ENCODE measurements at places on chromosomes 1 and 21.
A peak's percentile ranks its signal among the peaks of the same experiment; 100 is the strongest.

DNA sequence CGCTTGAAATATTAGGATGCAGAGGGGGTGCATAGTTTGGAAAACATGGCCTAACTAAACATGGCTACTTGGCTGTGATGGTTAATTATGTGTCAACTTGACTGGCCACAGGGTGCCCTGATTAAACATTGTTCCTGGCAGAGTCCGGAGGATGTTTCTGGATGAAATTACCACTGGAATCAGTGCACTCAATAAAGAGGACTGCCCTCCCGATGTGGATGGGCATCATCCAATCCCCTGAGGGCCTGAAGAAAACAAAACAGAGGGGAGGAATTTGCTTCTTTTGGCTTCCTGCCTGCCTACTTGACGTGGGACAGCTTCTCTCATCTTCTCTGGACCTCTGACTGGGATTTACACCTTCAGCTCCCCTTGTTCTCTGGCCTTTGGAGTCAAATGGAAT is 79.1 kb upstream of the KCNE2 start:
- DNase-seq, result no peak

DNA sequence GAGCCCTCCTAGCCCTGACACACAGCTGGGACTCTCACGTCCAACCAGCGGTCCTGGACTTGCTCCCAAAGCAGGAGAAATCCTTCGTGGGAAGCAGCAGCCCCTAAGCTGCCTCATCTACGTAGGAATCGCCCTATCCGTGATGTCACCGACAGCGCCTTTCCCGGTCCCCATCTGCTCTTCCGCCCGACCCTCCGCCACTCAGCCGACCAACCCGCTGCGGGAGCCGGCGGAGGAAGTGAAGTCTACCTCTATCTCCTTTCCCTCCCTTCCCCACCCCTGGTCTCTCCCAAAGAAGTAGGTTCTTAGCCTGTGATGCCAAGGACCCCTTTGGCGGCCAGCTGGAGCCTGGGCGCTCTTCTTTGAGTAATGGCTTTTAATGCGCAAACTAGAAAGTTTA is 272.1 kb downstream of the FAM72C start:
- no peak for DNase-seq

DNA sequence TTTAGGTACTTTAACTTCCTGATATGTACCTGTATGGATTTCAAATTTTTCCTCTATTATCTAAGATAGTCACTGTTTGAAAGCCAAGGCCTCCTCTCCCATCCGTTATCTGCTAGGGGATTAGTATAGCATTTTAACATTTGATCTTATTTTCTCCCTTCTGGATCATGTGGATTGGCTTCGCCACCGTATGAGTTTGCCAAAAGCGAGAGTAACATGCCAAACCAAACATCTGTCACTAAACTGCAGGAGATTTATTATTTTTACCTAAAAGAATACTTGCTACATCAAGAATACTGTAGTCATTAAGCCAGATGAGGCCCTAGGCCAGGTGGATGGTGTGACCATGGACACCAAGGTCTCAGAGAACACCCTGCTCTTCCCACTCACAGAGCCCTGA is 28.5 kb upstream of the EEIG2 start:
- DNase-seq, result no peak

DNA sequence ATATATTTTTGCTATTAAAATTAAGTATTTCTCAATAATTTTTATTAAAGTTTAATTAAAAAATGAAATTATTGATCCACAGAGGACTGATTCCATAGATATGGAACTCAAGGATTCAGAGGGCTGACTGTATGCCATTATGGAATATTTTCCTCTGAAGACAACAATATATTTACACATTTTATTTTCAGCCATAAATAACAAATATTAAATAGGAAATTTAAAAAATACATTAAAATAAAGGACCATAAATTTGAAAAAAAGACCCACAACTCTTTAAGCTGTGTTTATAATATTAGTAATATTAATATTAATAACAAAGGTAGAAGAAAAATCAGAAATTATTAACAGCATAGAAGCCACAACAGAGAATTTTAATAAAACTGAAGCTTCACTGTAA is 18.2 kb downstream of the RGS13 start:
- DNase-seq, result no peak

- no peak for DNase-seq
Observed at GRCh38 chr1:33634806-33635205, 162.4 kb downstream of the ZSCAN20 start.

- no peak for DNase-seq
Observed at GRCh38 chr1:35958558-35958957, 27.7 kb downstream of the AGO3 start.

- no peak for DNase-seq
Observed at GRCh38 chr1:14128096-14128495, 428.1 kb downstream of the PRDM2 start.

DNA sequence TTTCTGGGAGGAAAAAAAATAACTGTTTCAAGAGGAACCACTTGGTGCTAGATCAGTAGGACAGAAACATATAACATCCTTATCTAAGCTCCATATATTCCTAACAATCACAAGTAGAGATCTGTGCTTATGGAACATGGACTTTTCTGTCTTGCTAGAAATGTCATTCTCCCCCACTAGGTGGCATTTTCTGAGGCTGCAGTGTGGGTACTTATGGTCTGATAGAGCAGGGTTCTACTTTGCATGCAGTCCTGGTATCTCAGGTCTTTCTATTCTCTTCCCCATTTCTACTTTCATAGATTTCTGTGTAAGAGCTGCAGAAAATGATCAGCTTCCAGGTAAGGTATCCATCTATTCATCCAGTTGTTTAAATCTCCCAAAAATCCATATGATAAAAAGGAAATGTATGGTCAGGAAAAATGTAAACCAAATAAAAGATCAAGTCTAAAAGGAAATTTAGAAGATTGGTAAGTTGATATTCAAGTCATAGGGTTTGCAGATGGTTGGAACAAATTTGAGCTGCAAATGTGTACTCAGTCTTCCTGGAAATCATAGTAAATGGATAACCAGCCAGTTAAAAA is 1.5 kb downstream of the ZNF684 start:
- no peak for DNase-seq

- DNase-seq, result no peak
Observed at GRCh38 chr1:2311184-2312032, 79.9 kb downstream of the MORN1 start.

GRCh38 chr1:102472520-102472919 is 475.8 kb upstream of the OLFM3 start:
- DNase-seq, result no peak

DNA sequence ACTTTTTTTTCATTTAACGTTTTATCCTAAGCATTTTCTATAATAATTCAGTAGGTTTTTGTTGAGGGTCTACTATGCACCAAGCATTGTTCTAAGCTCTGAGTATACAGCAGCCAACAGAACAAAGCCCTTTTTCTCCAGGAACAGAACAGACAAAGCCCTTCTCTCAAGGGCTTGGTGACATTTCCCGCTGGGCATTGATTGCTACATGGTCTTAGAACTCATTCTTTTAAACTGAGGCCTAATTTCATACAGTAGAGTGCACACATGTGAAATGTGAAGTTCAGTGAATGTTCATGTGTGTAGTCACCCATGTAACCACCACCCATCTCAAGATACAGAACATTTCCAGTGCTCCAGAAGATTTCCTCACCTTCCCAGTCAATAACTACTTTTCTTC is 15.2 kb upstream of the PDIK1L start:
- DNase-seq, result no peak

- DNase-seq, result no peak
Observed at GRCh38 chr1:38736399-38736798, 123.2 kb downstream of the RRAGC start.

DNA sequence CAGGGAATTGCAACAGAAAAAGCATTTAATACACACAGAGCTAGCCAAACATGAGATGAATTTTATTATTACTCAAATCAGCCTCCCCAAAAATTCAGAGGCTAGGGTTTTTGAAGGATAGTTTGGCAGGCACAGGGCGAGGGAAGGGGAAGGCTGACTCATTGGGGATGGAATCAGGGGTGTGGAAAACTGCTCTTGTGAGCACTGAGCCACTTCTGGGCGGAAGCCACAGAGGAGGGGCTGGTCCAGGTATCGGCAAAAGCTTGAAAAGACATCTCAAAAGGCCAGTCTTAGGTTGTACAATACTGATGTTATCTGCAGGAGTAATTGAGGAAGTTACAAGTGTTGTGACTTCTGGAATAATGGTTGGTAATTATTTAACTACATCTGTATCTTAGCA is 109.4 kb downstream of the TLR5 start:
- DNase-seq, result no peak

DNA sequence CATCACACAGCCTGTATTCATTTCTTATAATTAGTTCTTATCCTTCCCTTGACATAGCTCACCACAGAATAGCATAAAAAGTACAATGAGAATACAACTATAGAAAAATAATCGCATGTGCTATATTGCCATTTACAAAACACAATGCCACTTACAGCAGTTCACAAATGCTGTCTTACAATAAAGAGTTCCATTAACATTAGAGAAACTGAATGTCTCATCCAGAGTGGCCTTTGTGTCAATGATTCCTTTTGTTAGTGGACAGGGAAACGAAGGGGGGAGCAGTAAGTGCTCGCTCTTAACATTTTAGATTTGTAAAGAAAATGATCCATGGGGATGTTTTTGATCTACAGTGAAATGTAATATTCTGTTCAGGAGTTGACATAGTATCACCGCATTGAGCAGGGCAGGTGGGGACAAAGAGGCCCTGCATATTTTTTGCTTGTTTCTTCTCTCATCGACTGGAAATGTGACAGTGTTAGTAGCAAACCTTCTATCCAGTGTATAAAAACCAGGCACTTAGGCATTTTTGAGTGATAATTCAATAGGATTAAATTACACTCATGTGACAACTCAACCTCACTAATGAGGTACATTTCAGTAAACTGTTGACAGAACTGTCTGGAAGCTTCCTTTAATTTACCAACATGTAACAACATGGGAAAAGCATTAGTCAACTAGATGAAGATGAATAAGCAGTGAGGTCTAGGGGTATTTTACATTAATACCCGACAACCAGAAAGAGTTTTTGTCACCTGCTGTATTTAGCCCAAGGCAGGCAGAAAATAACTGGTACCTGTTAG is 35.6 kb upstream of the RRP15 start:
- DNase-seq, result no peak

- DNase-seq, result peak; percentile 69
Observed at GRCh38 chr1:225919906-225920305, 4.1 kb downstream of the PYCR2 start.

- no peak for DNase-seq
Observed at GRCh38 chr1:178275049-178275448, 181.1 kb downstream of the RASAL2 start.

GRCh38 chr21:46061518-46061917 is 36.4 kb upstream of the COL6A2 start:
- no peak for DNase-seq

- DNase-seq, result no peak
Observed at GRCh38 chr1:37850352-37850955, 8.9 kb downstream of the MTF1 start.

- DNase-seq, result no peak
Observed at GRCh38 chr1:12072741-12073140, 9.6 kb downstream of the TNFRSF8 start.

DNA sequence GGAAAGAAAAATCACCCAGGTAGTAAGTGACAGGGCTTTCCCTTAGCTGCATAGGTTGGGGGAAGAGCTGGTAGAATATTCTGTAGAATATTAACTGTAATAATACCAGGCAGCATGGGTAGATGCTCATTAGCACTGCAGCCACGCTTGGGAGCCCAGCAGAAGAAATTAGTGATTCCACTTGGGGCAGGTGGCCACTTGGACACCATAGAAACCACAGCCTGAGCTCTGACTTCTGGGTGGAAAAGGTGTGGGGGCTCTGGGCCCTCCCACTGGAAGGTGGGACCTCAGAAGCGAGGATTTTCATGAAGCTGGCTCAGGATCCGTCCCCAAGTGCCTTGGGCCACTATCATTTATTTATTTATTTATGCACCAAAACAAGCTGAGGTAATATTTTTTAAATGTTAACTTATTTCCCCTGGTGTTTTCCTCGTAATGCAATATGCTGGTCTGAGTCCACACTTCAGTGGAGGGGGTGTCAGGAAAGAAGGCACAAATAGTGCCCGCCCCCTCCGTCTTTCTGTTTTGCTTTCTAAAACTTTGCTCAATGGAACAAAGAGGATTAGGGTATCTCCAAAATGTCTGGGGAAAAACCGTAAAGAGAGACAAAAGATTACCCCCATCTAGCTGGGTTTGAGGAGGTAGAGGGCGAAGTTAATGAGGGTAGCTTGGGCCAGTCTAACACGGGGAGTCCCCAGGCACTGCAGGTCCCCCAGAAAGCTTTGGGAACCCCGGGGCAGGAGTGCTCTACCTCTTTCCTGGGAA is 75.2 kb upstream of the GADD45A start:
- DNase-seq, result no peak

- DNase-seq, result no peak
Observed at GRCh38 chr1:245475961-245476516, 321.3 kb downstream of the KIF26B start.

DNA sequence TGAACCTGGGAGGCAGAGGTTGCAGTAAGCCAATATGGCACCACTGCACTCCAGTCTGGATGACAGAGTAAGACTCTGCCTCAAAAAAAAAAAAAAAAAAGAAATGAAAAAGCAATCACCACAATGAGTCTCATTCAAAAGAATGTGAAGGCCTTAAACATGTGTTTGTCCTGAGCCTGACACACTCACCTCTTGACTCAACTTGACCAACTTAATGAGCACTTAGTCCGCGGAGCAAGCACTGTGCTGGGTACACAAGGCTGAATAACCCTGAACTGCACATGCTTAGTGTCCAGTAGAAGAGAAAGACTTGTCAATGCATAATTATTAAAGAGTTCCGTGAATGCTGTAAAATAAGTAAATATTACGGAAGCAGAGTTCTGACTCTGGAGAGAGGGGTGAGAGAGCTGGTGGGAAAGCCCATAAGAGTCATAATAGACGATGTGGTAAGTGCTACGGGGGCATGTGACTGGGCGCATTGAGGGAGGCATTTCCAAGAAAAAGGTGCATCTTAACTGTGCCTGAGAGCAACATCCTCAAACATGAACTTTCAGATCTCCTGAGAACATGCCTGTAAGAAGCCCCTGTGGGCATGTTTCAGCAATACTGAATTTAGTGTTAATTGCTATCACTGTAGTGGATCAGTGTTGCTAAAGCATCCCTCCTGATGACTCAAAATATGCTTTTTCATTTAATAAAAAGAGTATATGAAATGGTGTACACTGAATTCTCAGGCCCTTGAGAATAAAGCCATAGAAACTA is 27.2 kb downstream of the MCOLN2 start:
- DNase-seq, result no peak

DNA sequence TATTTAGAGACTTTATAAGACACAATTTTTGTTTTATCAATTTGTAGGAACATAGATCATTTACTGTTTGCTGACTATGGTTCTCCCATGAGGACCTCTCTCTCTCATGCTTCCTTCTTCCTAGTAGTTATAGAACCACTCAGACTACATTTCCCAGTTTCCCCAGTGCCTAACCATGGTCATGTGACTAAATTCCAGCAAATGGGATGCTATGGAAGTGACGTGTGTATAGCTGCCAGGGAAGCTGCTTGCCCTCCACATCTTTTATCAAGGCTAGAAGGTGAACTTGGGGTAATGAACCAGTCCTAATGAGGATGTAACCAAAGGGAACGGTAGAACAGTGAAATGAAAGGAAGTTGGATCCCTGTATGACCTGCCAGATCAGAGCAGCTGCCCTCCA is 184.0 kb downstream of the MIS18A start:
- no peak for DNase-seq

- DNase-seq, result no peak
Observed at GRCh38 chr1:36448530-36449056, 1.7 kb downstream of the OSCP1 start.
